ENCODE measurements at places on chromosomes 2 and 18. TPM values are rescaled to one million over a fixed set of nuclear protein-coding genes. Genes with fewer than 3 reads are reported as not detected.

Gene POTEJ
- 1.1 TPM for total RNA-seq

Gene ICOS
- total RNA-seq, result not detected

Gene CSRNP3
- total RNA-seq, result 13.8 TPM

Gene RFTN2
- total RNA-seq, result 8.3 TPM

Gene SCYGR4
- total RNA-seq, result not detected

Gene SERPINB11
- total RNA-seq, result not detected

Gene RTTN
- total RNA-seq, result 15.3 TPM

Gene TRIB2
- total RNA-seq, result 73.2 TPM

Gene CNDP1
- total RNA-seq, result not detected

Gene IL1RL1
- not detected for total RNA-seq

Gene ETAA1
- total RNA-seq, result 26.5 TPM

Gene KCNG3
- total RNA-seq, result 0.27 TPM

DNA sequence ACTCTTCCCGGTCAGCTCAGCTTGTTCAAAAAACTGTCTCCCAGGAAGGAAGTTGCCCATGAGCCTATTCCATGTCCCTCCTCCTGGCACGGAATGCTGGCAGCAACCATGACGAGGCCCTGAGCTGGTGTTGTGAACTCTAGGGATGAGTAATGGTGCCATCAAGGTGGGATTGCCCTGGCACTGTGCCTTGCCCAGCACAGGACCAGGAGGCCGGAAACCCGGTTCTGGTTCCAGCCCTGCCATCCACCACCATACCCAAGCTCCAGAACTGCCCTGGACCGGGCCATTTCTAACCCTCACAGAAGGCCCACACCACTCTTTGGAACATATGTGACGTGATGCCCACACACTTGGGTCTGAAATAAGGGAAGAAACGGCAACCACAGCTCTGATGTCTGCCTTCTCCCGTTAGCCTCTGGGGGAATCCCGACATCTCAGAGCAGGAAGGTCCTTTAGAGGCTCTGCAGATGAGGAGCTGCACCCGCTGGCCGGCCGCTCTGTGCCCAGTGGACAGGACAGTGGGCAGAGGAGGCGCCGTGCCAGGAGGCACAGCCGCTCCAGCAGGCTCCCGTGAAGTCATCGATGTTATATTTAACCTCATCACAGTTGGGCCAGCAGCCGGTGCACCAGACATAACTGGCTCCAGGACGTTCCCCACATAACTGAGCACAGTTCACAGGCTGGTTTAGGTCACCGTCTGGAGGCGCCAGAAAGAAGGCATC is 462.1 kb upstream of the ID2 start:
- no peaks in the 10 kb centered on the region for H3K27me3 ChIP-seq
- H3K36me3 ChIP-seq, result no peaks in the 10 kb centered on the region
- H3K27ac ChIP-seq, result no peak overlapping the region
- no peak overlapping the region for H3K4me3 ChIP-seq
- no peaks in the 10 kb centered on the region for H3K4me1 ChIP-seq

GRCh38 chr2:127658641-127659407 is 12.9 kb downstream of the GPR17 start:
- no peaks in the 10 kb centered on the region for H3K36me3 ChIP-seq
- no peak overlapping the region for H3K27ac ChIP-seq
- H3K4me1 ChIP-seq, result peaks cover 24% of the 10 kb centered on the region
- peaks cover 2% of the 10 kb centered on the region for H3K27me3 ChIP-seq
- H3K4me3 ChIP-seq, result no peak overlapping the region

DNA sequence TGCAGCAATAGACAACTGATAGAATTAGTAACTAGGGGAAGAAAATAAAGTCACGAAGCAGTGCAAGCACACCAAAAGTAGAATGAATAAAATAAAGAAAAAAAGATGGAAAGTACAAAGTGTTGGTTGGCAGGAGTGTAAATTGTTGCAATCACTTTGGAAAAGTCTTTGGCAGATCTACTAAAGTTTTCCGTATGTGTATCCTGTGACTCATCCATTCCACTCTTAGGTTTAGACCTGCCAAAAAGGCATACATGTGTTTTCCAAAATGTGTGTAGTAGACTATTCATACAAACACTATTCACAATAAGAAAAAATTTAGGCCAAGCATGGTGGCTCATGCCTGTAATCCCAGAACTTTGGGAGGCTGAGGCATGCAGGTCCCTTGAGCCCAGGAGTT is 282.1 kb upstream of the FSIP2 start:
- H3K4me3 ChIP-seq, result no peak overlapping the region
- no peaks in the 10 kb centered on the region for H3K4me1 ChIP-seq
- H3K27me3 ChIP-seq, result no peaks in the 10 kb centered on the region
- H3K36me3 ChIP-seq, result no peaks in the 10 kb centered on the region
- peak; percentile 29 for DNase-seq

DNA sequence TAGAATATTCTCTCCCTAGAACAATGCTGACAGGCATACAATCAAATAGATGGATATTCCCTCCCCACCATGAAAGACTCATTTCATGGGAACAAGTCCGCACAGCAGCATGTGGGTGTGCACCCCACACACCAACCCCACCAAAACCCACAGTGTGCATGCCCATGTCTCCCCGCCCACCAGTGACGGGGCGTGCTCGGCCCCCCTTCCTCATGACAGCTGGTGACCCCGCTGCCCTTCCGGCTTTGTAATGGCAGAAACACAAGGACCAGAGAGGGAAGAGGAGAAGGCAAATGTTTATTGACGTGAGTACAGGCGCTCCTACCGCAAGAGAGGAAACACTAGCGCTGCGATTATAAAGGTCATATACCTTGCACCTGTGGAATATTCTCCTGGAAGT is 30.8 kb upstream of the ODC1 start:
- H3K27me3 ChIP-seq, result peaks cover 35% of the 10 kb centered on the region
- no peaks in the 10 kb centered on the region for H3K4me1 ChIP-seq
- H3K4me3 ChIP-seq, result no peak overlapping the region
- no peak overlapping the region for H3K27ac ChIP-seq
- DNase-seq, result no peak

- H3K27ac ChIP-seq, result no peak overlapping the region
- H3K36me3 ChIP-seq, result no peaks in the 10 kb centered on the region
- no peaks in the 10 kb centered on the region for H3K27me3 ChIP-seq
- no peak for DNase-seq
- H3K4me1 ChIP-seq, result no peaks in the 10 kb centered on the region
Measured at GRCh38 chr2:235206399-235206798, 254.6 kb downstream of the SH3BP4 start.

GRCh38 chr18:49612515-49613033 is 50.7 kb downstream of the LIPG start:
- H3K4me1 ChIP-seq, result no peaks in the 10 kb centered on the region
- H3K36me3 ChIP-seq, result no peaks in the 10 kb centered on the region
- H3K27ac ChIP-seq, result no peak overlapping the region
- no peak for DNase-seq

GRCh38 chr2:107276034-107276433 is 390.1 kb upstream of the ST6GAL2 start:
- no peak overlapping the region for H3K27ac ChIP-seq
- no peaks in the 10 kb centered on the region for H3K27me3 ChIP-seq
- H3K36me3 ChIP-seq, result no peaks in the 10 kb centered on the region
- no peaks in the 10 kb centered on the region for H3K4me1 ChIP-seq
- H3K4me3 ChIP-seq, result no peak overlapping the region
- DNase-seq, result no peak

DNA sequence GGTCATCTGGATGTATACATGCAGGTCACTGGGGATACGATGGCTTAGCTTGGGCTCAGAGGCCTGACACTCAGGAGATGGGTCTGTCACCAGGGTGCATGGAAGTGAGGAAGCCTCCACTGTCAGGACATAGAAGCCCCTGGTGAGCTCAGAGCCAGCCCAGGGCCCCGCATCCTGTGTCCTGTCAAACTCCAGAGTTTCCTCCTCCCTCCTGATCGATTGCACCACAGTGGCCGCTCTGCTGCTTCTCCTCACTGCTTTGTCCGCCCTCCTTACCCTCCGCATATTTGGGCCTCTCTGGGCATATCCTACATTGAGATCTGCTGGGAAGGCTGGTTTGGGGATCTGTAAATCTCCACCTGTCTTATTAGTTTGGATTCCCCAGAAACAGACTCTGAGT is 37.5 kb upstream of the ATG16L1 start:
- no peak for DNase-seq
- H3K27ac ChIP-seq, result no peak overlapping the region
- no peaks in the 10 kb centered on the region for H3K27me3 ChIP-seq

- no peaks in the 10 kb centered on the region for H3K27me3 ChIP-seq
- no peaks in the 10 kb centered on the region for H3K36me3 ChIP-seq
- H3K4me3 ChIP-seq, result no peak overlapping the region
- H3K4me1 ChIP-seq, result peaks cover 14% of the 10 kb centered on the region
Measured at GRCh38 chr18:7459851-7460770, 107.0 kb upstream of the PTPRM start.

DNA sequence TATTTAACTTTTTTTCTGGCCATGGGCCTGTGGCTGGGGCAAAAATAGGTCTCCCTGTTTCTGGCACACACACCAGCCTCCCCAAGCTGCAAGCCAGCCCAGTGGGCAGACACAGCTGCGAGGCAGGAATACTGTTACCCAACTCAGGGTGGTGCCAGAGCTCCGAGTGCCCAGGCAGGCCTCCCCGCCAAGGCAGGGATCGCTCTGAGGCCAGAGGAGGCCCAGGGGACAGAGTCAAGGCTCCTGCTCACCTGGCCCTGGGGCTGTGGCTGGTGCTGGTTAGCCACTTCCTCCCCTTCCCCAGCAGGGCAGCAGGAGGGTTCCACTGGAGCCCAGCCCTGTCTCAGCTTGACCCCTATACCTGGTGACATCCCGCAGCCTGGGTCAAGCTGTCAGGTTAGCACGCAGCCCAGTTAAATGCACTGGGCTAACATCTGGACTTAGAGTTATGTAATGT is 67.1 kb upstream of the EPAS1 start:
- no peak overlapping the region for H3K27ac ChIP-seq
- H3K36me3 ChIP-seq, result no peaks in the 10 kb centered on the region
- H3K4me1 ChIP-seq, result no peaks in the 10 kb centered on the region
- no peak overlapping the region for H3K4me3 ChIP-seq
- no peaks in the 10 kb centered on the region for H3K27me3 ChIP-seq
- DNase-seq, result no peak

GRCh38 chr2:179478771-179479170 is 214.1 kb upstream of the SESTD1 start:
- no peak overlapping the region for H3K27ac ChIP-seq
- H3K4me3 ChIP-seq, result no peak overlapping the region
- H3K4me1 ChIP-seq, result no peaks in the 10 kb centered on the region
- no peaks in the 10 kb centered on the region for H3K36me3 ChIP-seq
- DNase-seq, result no peak
- peaks cover 4% of the 10 kb centered on the region for H3K27me3 ChIP-seq

DNA sequence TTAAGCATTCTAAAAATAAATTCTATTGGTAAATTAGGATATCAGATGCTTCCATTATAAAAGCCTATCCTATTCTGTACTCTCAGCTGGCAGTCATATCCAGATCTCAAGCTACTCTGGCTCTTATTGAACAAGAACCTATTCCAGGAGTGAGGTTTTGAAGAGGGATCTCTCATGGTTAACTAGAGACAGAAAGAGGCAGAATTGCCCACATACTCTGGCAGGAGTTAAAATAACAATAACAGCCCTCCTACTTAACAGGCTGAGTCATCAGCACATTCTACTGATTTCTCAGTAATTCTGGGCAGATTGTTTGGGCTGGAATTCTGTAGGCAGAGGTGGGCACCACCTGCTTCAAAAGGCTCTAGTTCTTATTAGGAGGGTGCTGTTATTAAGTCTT is 142.0 kb upstream of the UNC80 start:
- no peaks in the 10 kb centered on the region for H3K4me1 ChIP-seq
- H3K36me3 ChIP-seq, result no peaks in the 10 kb centered on the region
- no peak overlapping the region for H3K4me3 ChIP-seq
- no peak overlapping the region for H3K27ac ChIP-seq

DNA sequence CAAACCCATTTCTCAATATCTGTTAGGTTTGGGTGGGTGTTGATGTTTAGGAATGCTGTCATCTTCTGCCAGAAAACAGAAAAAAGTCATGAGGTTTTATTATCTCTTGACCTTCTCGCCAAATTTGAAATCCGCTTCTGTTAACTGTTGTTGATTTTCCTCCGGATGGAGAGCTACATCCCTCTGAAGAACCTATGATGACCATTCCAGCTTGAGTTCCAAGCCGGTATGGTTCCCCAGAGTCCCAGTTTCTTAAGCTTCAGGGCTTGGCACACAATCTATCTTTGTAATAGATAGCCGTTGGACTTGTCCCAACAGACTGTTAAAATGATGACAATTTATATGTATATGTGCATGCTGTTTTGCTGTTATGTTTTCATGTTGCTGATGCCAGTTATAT is 1201.0 kb downstream of the LRP1B start:
- H3K27ac ChIP-seq, result no peak overlapping the region

GRCh38 chr2:183162362-183162761 is 38.1 kb downstream of the NUP35 start:
- H3K4me3 ChIP-seq, result no peak overlapping the region
- H3K27me3 ChIP-seq, result no peaks in the 10 kb centered on the region
- H3K36me3 ChIP-seq, result peaks cover 3% of the 10 kb centered on the region
- H3K27ac ChIP-seq, result no peak overlapping the region
- peaks cover 10% of the 10 kb centered on the region for H3K4me1 ChIP-seq

- peaks cover 100% of the 10 kb centered on the region for H3K27me3 ChIP-seq
- H3K27ac ChIP-seq, result no peak overlapping the region
- no peak for DNase-seq
- no peak overlapping the region for H3K4me3 ChIP-seq
- no peaks in the 10 kb centered on the region for H3K36me3 ChIP-seq
Measured at GRCh38 chr2:118845005-118845521, 2.4 kb downstream of the EN1 start.

DNA sequence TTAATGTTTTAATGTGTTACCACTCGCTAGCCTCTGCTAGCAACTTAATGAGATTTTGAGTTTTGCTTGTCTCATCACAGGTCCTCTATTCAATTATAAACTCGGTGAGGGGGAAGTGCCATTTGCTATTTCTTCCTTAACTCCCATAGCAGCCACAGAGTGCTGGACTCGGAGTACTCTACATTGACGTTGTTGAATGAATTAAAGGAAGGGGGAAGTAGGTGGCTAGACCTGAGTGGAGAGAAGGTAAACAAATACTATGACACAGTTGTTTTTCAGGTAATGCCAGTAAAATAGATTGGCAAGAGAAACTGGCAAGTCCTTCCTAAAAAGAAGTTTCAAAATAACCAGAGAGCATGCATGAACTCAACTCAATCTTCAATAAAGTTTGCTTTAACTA is 339.3 kb downstream of the HRH4 start:
- H3K4me3 ChIP-seq, result no peak overlapping the region
- no peak overlapping the region for H3K27ac ChIP-seq
- H3K36me3 ChIP-seq, result no peaks in the 10 kb centered on the region
- peaks cover 4% of the 10 kb centered on the region for H3K4me1 ChIP-seq
- DNase-seq, result no peak
